ENCODE measurements at places on chromosomes 12 and 14.

DNA sequence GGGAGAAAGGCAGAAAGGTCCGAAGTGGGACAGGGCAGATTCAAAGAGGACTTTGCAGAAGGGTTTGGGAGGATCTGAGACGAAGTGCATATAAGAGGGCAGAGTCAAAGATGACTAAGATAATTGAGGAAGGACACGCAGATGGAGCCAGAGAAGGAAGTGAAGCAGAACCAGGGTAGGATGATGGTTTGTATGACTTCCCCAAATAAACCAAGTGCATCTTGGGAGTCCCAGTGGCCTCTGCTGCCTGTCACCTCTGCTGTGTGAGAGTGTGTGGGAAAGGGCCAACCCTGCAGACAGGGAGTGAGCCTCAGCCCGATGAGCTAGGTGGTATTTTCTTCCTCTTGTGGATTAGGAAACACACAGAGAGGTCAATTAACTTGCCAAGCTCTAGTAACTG is 36.8 kb downstream of the FLVCR2 start:
- DNase-seq: no peak

GRCh38 chr14:70052990-70053389 is 135.8 kb downstream of the SLC8A3 start:
- DNase-seq: peak; percentile 3

GRCh38 chr14:64326502-64326901 is 32.3 kb upstream of the ESR2 start:
- DNase-seq: no peak

DNA sequence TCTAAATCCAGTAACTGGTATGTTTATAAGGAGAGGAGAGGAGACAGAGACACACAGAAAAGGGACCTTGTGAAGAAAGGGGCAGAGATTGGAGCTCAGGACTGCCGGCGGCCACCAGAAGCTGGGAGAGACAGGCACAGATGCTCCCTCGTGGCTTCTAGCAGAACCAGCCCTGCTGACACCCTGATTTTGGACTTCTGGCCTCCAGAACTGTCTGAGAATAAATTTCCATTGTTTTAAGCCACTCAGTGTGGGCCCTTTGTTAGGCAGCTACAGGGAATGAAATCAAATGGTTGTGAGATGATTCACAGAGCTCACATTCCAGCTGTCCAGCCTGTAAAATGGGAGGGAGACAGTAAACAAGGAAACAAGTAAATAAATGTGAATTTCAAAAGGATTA is 47.6 kb downstream of the TMEM132C start:
- no peak for DNase-seq

- DNase-seq: no peak
Observed at GRCh38 chr14:58969951-58970751, 218.3 kb upstream of the DAAM1 start.

GRCh38 chr12:66279123-66279712 is 23.1 kb upstream of the HELB start:
- no peak for DNase-seq

- no peak for DNase-seq
Observed at GRCh38 chr12:106149096-106149784, 10.5 kb upstream of the NUAK1 start.

- DNase-seq: no peak
Observed at GRCh38 chr12:51891843-51892242, 3.9 kb downstream of the ANKRD33 start.

DNA sequence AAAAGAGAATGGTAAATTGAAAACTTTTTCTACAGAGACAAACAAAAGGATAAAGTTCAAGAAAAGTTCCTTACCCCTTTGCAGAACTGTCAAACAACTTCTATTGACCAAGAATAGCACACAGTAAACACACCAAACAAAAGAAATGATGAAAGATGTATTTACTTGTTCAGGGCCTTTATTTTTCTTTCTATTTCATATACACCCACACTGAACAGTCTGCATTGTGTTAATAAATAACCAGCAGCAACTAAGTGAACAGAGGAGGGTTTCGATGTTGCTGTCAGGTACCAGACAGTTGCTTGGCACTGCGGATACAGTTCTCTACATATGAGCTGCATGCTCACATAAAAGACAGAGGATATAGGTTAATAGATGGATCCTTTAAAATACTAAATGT is 122.1 kb downstream of the SOX5 start:
- no peak for DNase-seq

- DNase-seq: no peak
Observed at GRCh38 chr12:24415934-24416333, 466.5 kb upstream of the SOX5 start.

Data from stimulated activated CD4-positive, alpha-beta T cell treated with anti-CD3 and anti-CD28 coated beads, Interleukin-12 subunit alpha, Interleukin-12 subunit beta, amount 100 ng/mL, for 48 hours (primary cell).